Fibroblast of skin of left biceps (primary cell): ENCODE measurements at places on chromosomes 2 and 18.
A peak's percentile ranks its signal among the peaks of the same experiment; 100 is the strongest.

- DNase-seq = no peak
Observed at GRCh38 chr2:129062146-129062912, 743.7 kb upstream of the HS6ST1 start.

- DNase-seq = no peak
Observed at GRCh38 chr2:190179754-190180312, 117.3 kb upstream of the MSTN start.

- DNase-seq = no peak
Observed at GRCh38 chr2:239575931-239576445, 175.2 kb upstream of the HDAC4 start.

- DNase-seq = no peak
Observed at GRCh38 chr2:47594656-47595055, 188.3 kb upstream of the MSH6 start.

DNA sequence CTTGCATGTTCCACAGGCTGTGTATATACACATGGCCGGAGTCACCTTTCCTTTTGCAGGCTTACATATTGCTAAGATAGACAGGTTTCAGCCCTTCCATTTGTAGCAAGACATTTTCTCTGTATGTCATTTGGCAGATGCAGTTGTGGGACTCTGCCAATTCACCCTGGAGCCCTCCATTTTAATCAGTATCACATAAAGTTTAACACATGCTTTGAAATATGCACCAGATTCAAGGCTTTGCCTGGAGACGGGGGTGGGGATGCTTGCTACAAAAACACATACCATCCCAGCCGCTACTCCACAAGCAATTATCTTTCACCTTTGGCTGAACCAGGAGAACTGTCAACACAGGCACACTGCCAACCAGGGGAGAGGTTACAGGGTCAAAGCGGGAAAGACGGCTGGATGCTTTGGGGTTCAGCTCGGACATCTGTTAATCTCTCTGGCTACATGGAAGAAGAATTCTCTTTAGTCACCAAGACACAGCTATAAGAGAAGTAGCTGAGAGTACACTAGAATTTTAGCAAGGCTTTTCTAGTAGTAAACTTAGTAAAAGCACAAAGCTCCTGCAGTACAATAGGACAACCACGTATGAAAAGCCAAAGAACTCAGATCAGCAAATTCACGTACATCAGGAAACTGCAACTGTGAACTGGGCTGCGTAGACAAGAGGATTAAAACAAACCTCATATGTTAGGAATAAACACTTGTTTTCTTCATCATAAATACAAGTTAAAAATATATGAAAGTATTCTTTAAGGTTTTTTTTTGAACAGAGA is 130.9 kb downstream of the EXOC6B start:
- DNase-seq = peak; percentile 66

DNA sequence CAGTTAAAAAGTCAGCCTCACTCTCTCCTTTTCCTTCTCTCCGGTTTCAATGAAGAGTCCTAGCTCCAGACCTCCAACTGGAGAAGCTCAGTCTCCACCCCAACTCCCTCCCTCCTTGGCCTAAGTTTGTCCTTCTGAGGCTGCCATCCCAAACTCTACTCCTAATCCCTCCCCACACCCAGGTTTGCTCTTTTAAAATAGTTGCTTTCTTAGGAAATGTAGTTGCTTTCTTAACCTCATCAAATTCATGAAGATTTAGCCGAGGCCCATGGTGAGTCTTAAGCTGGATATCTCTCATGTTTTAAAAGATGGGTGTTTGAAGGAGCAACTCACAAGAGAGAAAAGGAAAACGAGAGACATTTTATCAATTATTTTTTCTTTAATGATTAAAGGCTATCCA is 937 bp upstream of the LANCL1 start:
- peak; percentile 15 for DNase-seq

DNA sequence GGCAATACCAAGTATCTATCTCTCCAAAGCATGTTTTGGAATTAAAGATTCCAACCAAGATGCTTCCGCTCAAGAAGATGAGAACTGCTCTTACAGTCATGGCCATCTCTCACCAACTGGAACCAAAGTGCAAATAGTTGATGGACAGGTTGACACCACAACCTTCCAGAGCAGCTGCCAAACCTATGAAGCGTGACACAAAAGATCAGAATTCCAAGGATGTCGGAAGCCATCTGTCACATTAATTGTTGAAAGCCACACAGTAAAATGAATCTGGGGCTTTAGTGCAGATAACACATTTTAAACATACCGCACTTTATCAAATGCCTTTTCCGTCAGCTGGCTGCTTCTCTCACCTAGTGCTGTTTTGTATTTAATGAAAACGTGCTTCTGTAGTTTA is 195.7 kb downstream of the CDH20 start:
- DNase-seq = no peak

DNA sequence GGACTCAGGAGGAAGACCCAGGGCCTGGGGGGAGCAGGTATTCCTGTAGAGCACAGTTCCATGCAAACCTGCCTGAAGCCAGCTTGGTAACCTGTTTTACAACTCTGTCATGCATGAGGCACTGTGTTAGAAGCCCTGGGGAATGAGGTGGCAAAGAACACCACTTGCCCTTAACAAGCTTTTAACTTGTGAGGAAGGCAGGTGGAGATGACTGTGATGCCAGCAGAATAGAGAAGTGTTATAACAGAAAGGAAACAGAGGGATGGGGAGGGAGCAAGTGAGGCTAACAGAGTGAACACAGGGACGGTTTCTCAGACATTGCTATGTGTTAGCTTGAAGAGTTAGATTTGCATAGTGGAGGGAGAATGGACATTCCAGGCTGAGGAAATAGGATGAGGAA is 11.5 kb upstream of the IL1A start:
- DNase-seq = no peak

DNA sequence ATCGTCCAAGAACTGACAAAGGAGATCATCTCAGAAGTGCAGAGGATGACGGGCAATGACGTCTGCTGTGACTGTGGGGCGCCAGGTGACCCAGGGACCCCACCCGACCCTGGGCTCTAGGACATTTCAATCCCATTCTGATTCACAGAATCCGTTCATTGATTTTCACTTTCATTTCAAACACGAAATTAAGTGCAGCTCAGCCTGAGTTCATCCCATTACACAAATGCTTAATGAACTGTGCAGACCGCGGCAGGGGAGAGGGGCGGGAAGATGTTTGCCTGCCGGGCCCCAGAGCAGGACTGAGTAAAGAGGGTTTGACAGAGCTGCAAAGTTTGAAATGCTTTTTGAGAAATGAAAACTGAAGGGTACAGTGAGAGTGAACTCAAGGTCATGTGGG is 67.1 kb downstream of the ITGB1BP1 start:
- no peak for DNase-seq

DNA sequence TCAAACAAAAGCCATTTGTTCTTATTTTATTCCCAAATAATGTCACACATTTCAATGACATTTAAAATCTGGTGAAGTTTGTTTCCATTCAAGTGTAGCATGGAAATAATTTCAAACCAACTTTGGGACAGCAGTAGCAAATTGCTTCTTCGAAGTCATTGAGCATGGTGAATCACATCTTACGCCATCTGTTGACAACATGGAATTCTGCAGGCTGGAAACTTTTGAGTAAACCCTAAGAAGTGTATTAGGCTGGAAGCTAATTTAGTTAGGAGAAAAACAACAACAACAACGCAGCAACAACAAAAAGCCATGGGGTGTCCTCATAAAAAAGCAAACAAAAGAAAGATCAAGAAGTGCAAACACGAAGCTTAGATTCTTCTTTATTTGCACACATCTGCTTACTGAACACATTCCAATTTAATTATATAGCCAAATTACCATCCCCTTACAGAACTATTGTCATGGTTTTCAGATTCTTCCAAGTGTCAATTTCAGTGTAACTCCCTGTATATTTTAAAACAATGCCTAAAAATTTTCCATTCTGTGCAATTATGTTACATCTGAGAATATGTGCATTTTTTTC is 659.0 kb upstream of the CDH7 start:
- DNase-seq = peak; percentile 4

GRCh38 chr2:117692001-117692763 is 122.3 kb upstream of the DDX18 start:
- no peak for DNase-seq

- no peak for DNase-seq
Observed at GRCh38 chr18:67933271-67933670, 416.8 kb upstream of the DSEL start.

- peak; percentile 89 for DNase-seq
Observed at GRCh38 chr2:105261061-105261460, 19.5 kb downstream of the GPR45 start.

GRCh38 chr18:45291621-45292615 is 323.4 kb upstream of the SLC14A2 start:
- DNase-seq = peak; percentile 6

GRCh38 chr2:239731998-239732665 is 293.0 kb downstream of the NDUFA10 start:
- no peak for DNase-seq

- no peak for DNase-seq
Observed at GRCh38 chr2:47293976-47294375, 109.0 kb upstream of the MSH2 start.

DNA sequence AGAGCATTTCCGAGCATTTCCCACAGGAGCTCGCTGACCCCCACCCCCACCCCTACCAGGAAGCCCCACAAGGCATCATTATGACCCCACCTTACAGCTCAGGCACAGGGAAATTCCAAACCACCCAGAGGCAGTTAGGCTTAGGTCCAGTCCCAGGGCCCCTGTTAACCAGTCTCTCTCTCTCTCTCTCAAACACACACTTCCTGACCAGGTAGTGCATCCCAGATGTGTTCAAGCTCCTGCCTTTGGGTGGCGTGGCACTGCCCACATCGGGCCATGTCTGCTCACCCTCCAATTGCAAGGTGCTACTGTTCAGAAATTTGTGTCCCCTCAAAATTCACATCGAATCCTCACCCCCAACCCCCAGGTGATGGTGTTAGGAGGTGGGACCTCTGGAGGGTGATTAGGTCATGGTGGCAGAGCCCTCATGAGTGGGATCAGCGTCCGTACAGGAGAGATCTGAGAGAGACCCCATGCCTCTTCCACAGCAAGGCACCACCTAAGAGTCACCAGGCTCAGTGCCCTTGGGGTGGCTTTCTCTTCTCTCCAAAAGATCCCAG is 8.8 kb downstream of the COPS9 start:
- DNase-seq = no peak

- DNase-seq = no peak
Observed at GRCh38 chr2:135997380-135997779, 12.0 kb upstream of the DARS1 start.

- no peak for DNase-seq
Observed at GRCh38 chr2:132779206-132779721, 109.3 kb upstream of the LYPD1 start.

- no peak for DNase-seq
Observed at GRCh38 chr2:70094171-70094977, 7.1 kb downstream of the PCBP1 start.

DNA sequence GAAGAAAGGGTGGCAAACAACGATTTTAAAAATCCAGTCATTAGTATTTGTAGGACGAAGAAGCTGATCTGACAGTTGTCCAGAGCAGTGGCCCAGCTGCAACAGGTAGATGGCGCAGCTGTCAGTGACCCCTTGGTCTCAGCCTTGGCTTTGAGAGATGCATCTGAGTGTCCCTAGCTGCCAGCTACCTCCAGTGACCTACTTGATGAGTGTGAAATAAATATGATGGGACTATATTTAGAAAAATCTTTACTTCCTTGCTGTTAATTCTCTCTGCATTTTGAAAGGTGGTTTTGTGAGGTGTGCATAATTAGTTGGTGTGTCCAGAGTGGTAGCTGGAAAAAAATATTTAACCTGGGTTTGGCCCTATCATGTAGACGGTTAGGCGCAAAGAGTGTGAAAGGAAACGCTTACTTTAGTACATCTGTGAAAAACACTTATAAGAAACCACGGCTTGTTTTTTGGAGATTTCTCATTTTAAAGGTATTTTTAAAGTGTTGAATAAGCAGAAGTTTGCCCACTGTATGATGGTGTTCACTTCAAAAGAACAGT is 963 bp downstream of the INPP1 start:
- DNase-seq = no peak

- no peak for DNase-seq
Observed at GRCh38 chr2:230873661-230874401, 9.1 kb downstream of the ITM2C start.

- DNase-seq = no peak
Observed at GRCh38 chr2:232345251-232345650, 33.3 kb upstream of the ALPP start.

DNA sequence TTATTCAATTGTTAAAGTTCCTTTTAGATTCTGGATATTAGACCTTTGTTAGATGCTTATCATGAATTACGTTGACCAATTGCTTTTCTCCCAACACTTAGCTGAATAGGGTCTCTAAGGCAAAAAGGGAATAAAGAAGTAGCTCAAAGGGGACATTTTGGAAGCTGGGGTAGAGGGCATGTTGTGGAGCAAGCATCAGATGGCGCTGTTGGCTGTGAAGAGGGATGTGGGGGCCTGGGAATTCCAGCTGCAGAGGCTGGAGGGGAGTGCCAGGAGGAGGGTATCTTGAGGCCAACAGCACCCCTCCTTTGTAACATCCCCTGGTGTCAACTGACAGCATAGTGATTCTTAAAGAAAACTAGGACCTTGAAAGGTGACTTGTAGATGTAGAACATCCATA is 198.2 kb downstream of the ADCYAP1 start:
- DNase-seq = no peak

DNA sequence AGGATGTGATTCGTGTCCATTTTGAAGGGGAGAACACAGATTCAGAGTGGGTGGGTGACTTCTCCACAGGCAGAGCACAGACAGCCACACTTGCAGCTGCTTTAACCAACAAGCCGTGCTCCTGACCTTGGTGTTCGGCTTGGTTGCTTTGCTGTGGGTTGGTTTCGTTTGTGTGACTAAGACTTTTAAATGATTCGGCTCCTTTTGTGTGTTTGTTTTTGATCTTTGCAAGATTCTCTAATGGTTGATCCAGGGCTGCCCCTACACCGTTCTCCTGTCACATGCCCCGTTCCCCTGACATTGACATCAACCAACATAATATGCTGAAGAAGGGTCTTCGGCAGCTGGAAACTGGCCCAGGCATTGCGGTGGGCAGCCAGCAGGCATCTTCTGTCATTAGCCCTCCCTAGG is 95.9 kb upstream of the MBOAT2 start:
- DNase-seq = no peak

DNA sequence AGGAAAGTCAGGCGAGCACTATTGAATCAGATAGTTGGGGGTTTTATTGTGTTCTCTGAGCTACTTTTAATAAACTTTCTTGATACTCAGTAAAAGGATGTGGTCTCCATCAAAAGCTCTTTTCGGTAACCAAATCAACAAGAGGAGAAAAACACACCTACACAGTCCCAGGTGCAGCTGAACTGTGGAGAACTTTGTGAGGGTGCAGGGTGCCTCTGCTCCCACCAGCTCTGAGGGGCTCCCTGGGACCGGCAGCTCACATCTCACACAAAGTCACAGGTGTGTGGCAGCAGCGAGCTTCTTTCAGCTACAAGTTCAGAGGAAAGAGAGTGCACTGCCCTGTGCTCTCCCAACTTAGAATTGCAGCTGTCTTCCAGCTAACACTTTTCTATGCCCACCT is 650.4 kb downstream of the RNF144A start:
- no peak for DNase-seq
